ENCODE measurements at places on chromosomes 3 and 15. TPM values are rescaled to one million over a fixed set of nuclear protein-coding genes. Genes with fewer than 3 reads are reported as not detected.

Gene SPESP1
- 0.75 TPM for total RNA-seq

- DNase-seq = no peak
Observed at GRCh38 chr15:42544853-42545629, 3.6 kb downstream of the LRRC57 start.

DNA sequence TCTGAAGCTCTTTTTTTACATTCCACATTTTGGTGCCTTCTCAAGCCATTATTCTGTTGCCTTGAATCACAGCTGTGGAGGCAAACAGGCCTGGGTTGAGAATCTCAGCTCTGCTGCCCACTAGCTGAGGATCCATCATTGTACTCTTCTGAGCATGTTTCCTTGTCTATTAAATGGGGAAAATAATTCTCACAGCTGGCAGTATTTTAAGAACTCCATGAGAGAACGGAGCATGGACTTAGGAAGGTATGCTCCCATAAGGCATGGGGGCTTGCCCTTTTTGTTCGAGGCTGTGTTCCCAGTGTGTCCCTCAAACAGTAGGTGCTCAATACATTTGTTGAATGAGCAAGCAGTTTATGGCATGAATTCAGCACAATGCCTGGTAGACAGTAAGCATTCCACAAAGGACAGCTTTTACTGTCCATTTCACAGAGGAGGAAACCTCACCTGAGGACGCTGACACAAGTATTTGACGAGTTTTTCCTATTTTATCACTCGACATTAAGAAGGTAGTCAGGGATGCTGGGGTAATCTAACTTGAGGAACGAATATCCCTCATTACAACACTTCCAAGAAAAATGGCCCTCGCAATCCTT lies 2.1 kb upstream of the PTPRG start:
- DNase-seq = no peak

DNA sequence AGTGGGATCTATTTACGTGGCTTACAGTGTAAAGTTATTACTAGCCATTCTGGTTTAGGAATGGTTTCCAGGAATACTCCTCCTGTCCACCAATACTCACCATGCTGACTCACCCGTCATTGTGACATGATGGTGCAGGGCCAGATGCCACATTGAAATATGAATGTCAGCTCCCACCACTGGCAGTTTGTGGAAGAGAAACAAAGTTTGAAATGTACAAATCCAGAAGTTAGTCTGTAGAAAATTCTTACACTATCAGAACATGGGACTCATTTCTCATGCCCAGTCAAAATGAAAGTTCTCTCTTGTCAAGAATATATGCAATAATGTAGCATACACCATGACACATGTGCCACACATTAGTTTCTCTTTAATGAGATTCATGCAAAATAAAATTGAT lies 14.4 kb upstream of the TSPAN3 start:
- no peak for DNase-seq

DNA sequence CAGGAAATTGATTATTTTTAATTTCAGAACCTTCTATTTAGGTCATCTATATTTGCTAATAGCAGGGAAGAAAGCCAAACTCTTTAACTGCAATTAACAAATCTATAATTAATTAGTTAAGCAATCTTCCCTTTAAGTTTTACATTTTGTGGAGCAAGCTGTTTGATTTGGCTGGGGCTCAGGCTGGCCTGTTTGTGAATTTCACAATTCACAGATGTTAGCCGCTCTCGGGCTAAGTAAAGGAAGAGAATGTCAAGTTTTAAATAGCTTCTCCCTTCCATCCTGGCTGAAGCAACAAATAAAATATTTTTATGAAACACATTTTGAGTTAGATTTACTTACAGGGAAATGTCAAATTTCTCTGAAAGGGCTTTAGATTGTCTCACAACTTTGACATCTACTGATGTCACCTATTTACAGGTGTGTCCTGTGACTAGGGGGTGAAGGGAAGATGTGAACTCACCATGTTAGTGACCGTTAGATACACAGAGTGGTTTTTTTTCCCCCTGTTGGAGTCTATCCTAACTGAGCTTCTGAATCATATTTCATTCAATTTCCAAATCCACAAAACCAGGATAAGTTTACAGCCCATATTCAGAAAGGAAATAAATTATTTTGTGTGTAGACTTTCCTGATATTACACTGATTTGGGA lies 1.3 kb upstream of the TP63 start:
- DNase-seq = no peak

Gene DLL4
- total RNA-seq = 0.17 TPM

Gene CPB1
- not detected for total RNA-seq

Gene PLEKHO2
- 8.7 TPM for total RNA-seq

DNA sequence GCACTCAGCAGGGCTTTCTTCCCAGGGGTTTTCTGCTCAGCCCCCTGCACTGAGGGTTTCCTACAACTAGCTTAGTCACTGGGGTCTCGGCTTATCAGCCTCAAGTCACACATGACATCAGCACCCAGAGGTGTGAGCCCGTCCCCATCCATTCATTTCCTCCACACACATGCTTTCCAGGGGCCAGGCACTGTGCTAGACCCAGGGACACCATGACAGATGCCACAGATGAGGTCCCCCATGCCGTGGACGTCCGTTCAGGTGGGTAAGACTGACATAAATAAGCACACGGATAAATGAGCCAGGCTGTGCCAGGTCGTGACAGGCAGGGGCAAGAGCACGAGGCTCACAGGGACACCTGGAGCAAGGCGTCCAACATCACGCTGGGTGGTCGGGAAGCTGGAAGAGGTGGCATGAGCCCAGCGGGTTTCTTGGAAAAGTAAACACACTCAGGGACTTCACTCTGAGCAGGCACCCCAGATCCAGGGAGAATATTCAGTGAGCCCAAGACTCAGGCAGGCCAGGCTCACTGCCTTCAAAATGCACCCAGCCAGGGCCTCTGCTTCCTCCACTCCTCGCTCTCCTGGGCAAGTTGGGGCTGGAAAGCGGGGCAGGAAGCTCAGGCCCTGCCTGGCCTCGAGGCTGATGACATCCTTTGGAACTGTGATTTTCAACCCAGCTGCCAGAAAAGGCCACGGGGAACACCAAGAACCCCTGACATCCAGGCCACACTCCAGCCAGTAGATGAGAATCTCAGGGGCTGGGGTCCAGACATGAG lies 139.3 kb downstream of the CHSY1 start:
- DNase-seq = no peak

GRCh38 chr3:79521221-79521848 lies 246.5 kb downstream of the ROBO1 start:
- DNase-seq = peak; percentile 30

Data from renal cortical epithelial cell (primary cell).